NCI-H1092 treated with DMSO at 0.1 percent for 48 hours (cell line): ENCODE measurements at places on chromosomes 12 and 14.

DNA sequence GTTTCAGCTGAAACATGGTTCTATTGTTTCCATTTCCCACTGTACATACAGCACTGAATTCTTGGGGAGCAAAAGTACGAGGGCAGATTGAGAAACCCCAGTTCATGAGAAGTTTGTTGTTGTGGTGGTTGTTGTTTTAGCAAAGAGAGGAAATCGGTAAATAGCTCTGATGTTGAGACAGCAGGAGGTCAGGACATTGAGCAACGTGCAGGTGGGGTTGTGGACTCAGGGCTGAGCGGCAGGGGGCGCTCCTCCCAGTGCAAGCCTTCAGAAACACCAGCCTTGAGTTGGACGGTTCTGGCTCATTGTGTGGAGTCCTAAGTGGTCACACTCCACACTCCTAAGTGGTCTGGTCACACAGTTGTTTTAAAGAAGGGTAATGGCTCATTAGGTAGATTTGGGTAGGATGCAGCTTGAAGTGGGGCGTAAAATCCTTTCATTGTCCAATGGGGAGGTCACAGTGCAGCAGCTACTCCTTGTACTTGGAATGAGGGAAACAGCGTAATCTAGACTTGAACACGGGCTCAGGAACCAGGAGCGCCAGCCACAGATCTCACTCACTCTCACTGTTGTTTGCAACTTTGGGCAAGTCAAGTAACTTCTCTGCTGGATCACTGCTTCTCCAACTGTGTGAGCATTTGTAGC is 14.5 kb upstream of the PWP1 start:
- no peak for DNase-seq

DNA sequence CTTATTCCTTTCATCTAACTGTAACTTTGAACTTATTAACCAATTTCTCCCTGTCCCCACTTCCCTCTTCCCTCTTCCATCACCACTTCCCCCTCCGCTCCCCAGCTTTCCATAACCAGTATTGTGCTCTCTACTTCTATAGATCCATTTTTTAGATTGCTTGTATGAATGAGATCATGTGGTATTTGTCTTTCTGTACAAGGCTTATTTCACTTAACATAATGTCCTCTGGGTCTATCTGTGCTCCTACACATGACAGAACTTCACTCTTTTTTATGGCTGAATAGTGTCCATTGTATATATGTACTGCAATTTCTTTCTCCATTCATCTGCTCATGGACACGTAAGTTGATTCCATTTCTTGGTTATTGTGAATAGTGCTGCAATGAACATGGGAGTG is 14.4 kb downstream of the ERP27 start:
- no peak for DNase-seq

- DNase-seq = no peak
Measured at GRCh38 chr14:84581041-84581440, 948.9 kb upstream of the FLRT2 start.

GRCh38 chr12:125192690-125193221 is 127.5 kb downstream of the AACS start:
- DNase-seq = no peak

DNA sequence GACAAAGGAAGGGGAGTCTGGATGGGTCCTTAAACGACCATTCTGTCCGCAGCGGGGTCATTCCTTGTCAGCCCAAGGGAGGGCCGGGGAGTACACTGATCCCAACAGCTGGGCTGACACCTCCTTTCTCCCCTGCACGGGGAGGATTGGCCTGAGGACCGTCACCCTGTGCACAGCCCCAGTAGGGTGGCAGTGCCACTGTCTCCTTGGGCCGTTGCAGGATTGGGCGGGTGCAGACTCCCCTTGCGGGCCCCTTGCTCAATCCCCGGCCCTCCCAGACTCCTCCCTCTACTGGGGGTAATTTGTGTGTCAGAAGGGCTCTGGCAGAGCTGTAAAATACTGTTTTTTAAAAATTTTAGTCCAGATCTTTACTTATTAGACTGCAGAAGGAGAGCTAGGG is 12.6 kb upstream of the AMN start:
- DNase-seq = no peak

DNA sequence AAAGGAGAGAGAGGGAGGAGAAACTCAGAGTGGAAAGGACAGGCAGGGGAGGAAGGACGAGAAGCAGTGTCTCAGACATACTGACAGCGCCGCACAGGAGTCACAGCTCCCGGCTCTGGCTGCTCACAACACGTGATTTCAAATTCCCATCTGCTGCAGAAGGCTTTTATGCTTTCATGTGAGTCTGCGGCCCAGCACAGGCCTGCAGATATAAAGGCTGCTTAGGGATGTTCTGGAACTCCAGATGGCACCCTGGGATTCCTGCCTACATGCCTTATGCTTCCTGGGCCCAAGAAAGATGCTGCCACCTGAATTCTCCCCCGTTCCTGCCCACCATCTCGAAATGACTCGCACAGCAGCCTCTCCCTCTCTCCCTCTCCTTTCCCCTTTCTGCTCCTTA is 89.6 kb downstream of the NUAK1 start:
- no peak for DNase-seq

- no peak for DNase-seq
Measured at GRCh38 chr14:101010293-101010692, 106.8 kb upstream of the RTL1 start.

DNA sequence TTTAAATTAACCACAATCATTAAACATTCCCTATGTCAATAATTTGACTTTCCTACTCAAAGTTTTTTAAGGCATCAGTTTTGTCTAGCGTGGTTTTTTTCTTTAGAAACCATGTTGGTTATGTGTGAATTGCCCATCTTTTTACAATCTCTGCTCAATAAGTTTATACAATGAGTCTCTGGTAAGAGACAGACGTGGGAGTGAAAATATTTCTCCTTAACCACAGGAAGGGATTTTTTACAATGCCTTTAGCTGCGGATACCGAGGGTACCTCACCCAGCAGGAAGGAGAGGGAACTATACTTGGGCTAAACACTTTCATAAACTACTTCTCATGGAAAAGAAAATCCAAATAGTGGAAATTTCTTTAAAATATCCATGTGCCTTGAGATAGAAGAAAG is 191.4 kb upstream of the BCL2L14 start:
- no peak for DNase-seq

GRCh38 chr14:65098586-65098985 is 3.7 kb downstream of the MAX start:
- DNase-seq = no peak

GRCh38 chr14:20807304-20808161 is 4.9 kb upstream of the RNASE1 start:
- no peak for DNase-seq

DNA sequence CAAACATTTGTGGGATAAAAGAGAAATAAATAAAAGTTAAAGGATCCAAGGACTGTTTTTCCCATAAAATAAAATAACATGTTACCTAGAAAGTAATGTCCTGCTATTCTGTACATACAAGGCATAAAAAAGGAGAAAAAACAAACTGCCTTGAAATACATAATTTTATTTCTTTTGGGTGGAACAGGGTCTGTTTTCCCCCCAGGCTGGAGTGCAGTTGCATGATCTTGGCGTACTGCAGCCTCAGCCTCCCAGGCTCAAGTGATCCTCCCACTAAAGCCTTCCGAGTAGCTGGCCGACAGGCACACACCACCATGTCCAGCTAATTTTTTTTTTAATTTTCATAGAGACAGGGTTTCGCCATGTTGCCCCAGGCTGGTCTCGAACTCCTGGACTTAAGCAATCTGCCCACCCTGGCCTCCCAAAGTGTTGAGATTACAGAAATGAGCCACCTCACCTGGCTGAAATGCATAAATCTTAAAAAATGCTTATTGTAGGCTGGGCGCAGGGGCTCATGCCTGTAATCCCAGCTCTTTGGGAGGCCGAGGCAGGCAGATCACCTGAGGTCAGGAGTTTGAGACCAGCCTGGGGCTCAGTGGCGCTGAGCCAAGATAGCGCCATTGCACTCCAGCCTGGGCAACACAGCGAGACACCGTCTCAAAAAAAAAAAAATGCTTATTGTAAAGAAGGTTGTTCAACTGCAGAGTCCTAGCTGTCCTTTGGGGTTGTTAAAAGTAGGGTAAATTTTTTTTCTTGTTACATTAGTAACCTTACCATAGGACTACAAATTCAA is 4.1 kb upstream of the TUBA1C start:
- DNase-seq = no peak
